ENCODE measurements at places on chromosomes 5 and 9.

DNA sequence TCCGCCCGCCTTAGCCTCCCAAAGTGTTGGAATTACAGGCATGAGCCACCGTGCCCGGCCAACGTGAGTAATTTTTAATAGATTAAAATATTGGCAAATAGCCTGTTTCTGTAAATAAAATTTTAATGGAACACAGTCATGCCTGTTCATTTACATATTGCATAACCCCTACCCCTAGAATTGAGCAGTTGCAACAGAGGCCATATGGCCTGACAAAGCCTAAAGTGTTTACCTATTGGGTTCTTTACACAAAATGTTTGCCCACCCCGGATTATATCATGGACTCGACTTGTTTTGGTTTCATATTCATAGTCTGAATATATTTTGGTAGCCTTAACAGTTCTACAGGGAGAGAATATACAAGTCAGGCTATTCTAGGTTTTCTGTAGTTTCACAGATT is 5.3 kb downstream of the NSA2 start:
- DNase-seq = no peak

DNA sequence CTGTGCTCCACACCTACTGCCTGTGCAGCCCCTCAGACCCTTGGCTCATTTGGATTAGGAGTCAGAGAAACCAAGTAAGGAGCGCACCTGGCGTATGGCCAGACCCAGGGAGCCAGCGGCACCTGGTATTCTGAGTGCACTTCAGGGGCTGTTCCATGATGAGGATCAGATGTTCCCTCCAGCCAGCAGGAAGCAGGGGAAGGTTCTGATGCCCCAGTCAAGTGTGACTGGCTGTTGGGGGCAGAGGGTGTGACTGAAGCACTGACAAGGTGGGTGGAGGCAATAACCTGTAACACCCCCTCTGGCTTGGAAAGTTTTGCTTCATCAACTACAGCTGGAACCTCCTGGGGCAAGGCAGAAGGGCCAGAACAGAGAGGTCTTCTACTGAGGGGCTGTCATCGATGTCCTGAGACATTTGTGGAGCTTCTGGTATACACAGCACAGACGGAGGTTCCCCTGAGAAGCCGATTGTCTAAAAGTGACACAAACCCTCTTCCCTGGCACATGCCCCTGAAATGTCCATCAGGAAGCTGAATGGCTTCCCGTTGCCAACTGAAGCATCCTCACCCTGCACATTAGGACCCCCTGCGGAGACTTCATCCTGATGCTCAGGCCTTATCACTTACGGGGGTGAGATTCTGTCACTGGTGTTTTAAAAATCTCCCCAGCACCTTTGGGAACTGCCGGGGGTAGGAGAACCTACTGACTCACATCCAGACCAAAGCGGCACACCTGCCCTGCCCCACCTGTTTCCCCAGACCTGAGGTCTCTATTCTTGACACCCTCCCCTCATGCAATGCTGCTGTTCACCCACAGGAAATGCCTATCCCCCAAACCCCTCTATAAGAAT is 21.1 kb downstream of the TRAF1 start:
- DNase-seq = no peak

GRCh38 chr5:33238826-33239695 is 201.7 kb upstream of the TARS1 start:
- DNase-seq = no peak

DNA sequence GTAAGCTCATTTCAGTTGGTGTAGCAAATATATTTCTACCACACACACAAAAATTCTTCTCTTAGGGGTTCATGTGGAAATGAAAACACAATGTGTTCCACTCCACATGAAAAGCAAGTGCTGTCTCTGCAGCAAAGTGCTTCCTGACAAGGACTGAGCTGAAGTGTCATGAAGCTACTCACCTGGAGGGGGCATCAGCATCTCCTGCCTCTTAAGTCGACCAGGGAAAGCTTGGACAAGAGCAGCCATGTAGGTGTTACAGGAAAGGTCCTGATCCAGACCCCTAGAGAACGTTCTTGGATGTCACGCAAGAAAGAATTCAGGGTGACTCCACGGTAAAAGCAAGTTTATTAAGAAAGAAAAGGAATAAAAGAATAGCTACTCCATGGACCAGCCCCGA is 62.8 kb downstream of the SV2C start:
- peak; percentile 74 for DNase-seq

DNA sequence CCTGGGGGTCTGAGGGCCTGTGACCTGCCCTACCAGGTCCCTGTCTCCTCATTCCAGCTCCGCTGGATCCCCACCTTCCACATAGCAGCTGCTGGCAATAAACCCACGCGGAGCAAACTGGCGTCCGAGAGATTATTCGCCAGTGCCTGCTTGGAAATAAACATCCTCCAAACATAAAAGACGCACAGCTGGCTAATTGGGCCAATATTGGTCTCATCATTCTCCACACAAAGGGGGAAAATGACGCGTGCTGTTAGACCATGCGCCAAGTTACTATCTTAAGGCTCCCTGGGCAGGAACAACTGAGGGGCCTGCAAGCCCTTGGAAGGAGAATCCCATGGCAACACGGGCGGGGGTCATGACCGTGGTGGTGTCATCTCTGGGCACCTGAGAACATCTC is 73.3 kb upstream of the SARDH start:
- DNase-seq = no peak

GRCh38 chr9:116323571-116323970 is 170.0 kb downstream of the PAPPA start:
- no peak for DNase-seq

- no peak for DNase-seq
These were observed 27.9 kb downstream of the TRIO start for GRCh38 chr5:14171046-14171445.

DNA sequence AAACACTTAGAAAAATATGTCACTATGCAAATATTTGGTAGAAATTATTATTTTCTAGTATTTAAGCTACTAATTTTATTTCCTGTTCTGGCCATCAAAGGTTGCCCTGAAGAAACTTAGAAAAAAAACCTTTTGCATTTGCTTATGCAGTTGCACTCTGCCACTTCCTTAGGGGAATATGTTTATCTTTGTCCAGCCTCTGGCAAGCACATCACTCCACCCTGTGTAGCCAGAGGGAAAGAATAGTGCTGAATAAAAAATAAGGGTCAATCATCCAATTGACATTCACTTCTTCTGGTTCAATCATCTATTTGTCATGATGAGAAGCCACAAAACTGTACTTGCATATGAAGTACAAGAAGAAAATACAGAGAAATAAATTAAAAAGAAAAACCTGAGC is 72.8 kb downstream of the CETN3 start:
- no peak for DNase-seq

DNA sequence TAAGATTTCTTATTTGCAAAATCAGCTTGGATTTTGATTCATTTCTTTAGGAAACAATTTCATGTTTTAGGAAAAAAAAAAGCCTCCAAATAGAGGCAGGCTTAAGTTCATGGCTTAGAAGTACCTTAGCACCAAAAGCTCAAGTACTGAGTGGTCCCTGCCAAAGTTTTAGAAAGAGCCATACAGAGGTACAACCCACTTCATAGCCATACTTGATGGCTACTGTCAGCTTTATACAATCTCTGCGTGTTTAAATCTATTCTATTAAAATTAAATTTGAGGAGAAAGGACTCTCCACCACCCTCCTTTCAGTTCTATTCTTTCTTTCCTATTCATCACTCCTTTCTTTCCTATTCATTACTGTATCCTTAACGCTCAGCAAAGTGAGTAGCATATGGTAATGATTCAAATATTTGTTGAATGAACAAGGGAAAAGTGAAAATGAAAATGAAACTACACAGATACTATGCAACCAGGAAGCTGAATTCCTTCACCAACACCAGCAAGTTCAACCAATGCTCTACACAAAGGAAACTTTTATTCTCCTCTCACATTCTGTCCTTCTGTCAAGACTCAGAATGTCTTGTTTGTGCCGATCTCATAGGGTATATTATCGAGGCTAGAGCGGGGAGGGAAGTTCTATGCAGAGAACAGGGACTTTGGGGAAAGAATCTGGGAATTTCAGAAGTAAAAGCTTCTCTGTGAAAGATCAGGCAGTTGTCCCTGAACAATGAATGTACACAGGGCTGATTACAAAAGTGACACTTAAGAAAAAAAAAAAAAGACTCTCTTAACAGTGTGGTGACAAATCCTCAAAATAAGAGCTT is 138.6 kb upstream of the SPEF2 start:
- DNase-seq = no peak

DNA sequence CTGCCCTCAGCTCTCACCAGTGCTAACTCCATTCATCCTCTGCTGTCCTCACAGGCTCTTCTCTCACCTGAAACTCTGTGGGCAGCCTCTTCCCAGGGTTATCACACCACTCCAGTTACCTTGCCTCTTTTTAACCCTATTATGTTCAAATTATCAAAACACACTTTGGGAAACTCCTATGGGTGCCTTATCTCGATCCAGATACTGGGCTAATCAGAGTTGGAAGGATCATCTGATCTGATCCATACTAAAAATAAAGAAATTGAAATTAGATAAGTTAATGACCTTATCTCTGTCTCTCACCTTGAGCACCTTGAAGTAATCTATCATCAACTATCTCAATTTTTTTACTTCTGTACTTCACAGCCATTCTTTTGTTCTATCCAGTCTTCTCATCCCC is 300.5 kb upstream of the ISL1 start:
- no peak for DNase-seq

DNA sequence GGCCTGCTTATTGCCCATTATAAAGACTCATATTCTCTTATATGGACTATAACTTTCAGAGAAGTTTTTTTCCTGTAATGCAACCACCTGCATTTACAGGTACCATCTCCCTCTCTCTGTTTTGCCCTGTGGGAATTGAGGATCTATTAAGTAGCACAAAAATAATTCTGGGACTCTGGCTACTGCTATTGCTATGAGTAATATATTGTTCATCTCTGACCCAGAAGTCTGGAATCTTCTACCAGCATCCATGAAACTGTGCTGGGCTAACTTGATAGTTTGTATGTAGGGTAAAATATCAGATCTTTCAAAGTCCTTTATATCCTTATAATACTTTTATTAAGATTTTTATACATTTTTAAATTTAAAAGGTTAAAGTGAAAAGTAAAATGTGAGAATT is 607.2 kb downstream of the EFNA5 start:
- DNase-seq = no peak

GRCh38 chr9:125532812-125533594 is 174.0 kb downstream of the MAPKAP1 start:
- no peak for DNase-seq

- no peak for DNase-seq
These were observed 33.9 kb upstream of the JMY start for GRCh38 chr5:79202076-79202475.

- DNase-seq = no peak
These were observed 96.0 kb downstream of the HINT1 start for GRCh38 chr5:131068893-131069643.

DNA sequence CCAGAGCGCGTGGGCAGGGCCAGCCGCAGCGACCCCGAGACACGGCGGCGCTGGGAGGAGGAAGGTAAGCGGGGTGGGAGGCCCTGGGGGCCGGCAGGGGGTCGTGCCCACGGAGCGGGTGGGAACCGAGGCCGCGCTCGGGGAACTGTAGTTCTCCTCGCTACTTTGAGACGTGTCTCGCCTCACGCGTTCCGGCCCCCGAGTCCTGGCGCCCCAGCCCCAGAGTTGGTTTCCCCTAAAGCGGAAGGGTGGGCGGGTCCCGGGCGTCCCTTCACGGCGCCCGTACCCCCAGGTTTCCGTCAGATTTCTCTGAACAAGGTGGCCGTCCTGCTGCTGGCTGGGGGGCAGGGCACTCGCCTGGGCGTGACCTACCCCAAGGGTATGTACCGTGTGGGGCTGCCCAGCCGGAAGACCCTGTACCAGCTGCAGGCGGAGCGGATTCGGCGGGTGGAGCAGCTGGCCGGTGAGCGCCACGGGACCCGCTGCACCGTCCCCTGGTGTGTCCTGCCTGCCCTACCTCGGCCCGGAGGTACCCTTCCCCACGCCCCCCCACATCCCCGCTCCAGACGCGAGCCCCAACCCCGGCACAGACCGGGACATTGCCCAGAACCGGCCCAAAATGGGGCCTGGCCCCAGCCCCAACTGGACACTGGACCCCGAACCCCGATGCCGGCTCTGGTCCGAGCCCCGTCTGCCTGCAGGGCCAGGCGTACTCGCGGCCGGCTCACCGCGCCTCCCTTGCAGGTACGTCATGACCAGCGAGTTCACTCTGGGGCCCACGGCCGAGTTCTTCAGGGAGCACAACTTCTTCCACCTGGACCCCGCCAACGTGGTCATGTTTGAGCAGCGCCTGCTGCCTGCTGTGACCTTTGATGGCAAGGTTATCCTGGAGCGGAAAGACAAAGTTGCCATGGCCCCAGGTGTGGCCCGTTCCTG is 709 bp downstream of the UAP1L1 start:
- no peak for DNase-seq

- DNase-seq = no peak
These were observed 898 bp downstream of the CAMSAP1 start for GRCh38 chr9:135906291-135907005.

- no peak for DNase-seq
These were observed 146.8 kb downstream of the BARX1 start for GRCh38 chr9:93808115-93809029.

DNA sequence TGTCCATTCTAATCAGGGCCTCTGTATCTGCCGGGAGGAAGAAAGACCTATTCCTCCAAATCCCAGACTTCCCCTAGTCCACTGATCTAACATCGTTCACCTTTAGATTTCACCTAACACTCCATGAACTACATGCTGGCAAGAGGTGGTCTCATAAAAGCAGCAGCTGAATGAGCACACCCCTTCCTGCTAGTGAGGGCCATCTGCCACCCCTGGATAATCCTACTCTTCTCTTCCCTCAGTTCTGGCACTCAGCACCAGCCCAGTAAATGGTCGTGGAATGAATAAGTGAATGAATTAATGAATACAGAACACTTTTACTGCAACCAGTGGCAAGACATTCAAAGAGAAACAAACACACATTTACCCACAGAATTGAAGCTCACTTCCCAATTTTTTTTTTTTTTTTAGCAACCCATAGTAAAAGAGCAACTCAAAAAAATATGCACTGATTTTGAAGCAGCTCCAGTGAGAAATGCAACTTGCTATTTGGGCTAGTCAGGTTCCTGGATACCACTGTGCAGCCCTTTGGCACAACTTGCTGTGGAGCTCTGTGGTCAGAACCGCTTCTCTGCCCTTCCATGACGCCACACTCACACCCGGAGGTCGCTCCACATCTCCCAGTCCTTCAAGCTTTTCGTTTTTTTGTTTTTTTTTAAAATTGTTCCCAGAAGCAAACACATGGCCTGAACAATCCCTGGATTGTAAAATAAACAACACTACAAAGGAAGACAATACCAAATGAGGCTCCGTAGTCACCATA is 6.2 kb downstream of the RNF183 start:
- DNase-seq = no peak

- DNase-seq = no peak
These were observed 362.9 kb downstream of the ARRDC3 start for GRCh38 chr5:91020065-91020800.

GRCh38 chr9:15018096-15018637 is 107.9 kb upstream of the FREM1 start:
- DNase-seq = peak; percentile 7

GRCh38 chr5:148499452-148499851 is 115.7 kb downstream of the FBXO38 start:
- no peak for DNase-seq

Measured in GM23338 (cell line).